ENCODE measurements at places on chromosomes 6 and 20.
A peak's percentile ranks its signal among the peaks of the same experiment; 100 is the strongest.

- H3K27me3 ChIP-seq: no peaks in the 10 kb centered on the region
- no peak overlapping the region for H3K4me3 ChIP-seq
- peaks cover 38% of the 10 kb centered on the region for H3K36me3 ChIP-seq
- H3K4me1 ChIP-seq: peaks cover 4% of the 10 kb centered on the region
- H3K27ac ChIP-seq: no peak overlapping the region
These were observed 8.2 kb downstream of the CYB5R4 start for GRCh38 chr6:83867527-83868161.

- H3K4me3 ChIP-seq: no peak overlapping the region
- peaks cover 97% of the 10 kb centered on the region for H3K27me3 ChIP-seq
These were observed 6.6 kb upstream of the ULBP2 start for GRCh38 chr6:149935246-149935645.

- no peak for DNase-seq
- H3K4me3 ChIP-seq: no peak overlapping the region
- H3K36me3 ChIP-seq: peaks cover 8% of the 10 kb centered on the region
- H3K27ac ChIP-seq: no peak overlapping the region
These were observed 334.1 kb downstream of the COL12A1 start for GRCh38 chr6:74871757-74872156.

DNA sequence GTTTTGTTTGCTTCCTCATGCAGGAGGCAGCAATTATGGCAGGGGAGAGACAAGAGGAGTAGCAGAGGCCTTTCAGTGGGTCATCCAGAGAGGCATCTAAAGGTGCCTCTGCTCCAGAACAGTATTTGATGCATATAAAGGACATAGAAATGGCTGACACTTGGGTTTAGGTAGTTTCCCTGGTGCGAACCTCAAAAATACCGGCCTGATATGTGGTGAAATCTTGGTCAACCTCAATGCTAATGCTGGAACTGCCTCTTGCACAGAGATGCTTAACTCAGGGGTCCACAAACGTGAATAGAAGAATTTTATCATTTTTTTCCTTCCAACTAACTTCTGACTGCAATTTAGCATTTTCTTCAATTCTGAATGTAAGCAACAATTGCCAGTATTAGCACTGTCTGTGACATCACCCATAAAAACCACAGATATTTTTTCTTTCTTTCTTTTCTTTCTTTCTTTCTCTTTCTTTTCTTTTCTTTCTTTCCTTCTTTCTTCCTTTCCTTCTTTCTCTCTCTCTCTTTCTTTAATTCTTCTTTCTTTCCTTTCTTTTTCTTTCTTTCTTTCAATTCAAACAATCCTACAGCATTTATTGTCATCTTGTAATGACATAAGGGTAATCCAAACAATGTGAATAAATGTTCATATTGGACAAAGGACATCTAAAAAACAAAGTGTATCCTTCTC, 180.0 kb upstream of the UST start:
- no peak overlapping the region for H3K27ac ChIP-seq
- H3K27me3 ChIP-seq: no peaks in the 10 kb centered on the region
- no peak for DNase-seq
- no peaks in the 10 kb centered on the region for H3K36me3 ChIP-seq
- no peak overlapping the region for H3K4me3 ChIP-seq
- H3K4me1 ChIP-seq: peaks cover 4% of the 10 kb centered on the region

DNA sequence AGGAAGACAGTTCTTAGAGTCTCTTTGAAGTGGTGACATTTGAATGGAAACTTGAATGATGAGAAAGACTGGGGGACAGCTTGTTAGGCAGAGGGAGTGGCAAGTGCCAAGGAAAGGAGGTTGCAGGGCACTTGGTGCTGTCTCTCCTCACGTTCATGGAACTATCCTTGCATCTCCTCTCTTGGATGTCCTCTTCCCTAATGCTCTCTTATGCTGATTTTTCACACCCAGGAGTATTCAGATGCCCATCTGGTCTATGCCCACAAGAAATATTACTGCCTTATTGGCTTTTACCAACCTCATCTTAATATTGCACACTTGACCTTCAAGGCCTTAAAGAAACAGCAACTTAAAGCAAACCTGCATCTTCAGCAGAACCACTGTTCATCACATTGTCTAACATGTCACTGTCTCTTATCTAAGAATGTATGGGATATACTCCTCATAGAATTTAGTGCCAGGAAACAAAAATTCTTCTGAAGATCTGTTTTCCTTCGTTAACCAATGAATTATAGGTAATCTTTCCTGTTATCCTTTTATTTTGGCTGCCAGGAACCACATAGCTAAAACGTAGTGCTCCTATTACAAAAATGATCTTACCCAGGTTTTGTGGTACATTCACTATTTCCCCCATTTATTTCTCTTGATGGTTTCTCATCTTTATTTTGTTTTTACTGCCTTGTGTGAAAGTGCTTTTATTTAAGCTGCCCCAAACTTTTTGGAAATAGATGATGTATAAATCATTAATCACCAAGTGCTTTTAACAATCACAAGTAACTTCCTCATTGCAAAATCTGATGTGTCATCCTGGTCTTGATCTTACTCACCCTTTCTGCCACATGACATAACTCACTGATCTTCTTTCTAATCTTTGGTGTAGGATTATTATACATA, 12.8 kb downstream of the RGS17 start:
- H3K4me3 ChIP-seq: no peak overlapping the region
- H3K27me3 ChIP-seq: no peaks in the 10 kb centered on the region
- H3K27ac ChIP-seq: no peak overlapping the region
- H3K4me1 ChIP-seq: no peaks in the 10 kb centered on the region
- H3K36me3 ChIP-seq: peaks cover 28% of the 10 kb centered on the region

- no peak for DNase-seq
- peaks cover 9% of the 10 kb centered on the region for H3K4me1 ChIP-seq
- H3K36me3 ChIP-seq: no peaks in the 10 kb centered on the region
- no peak overlapping the region for H3K4me3 ChIP-seq
- peaks cover 20% of the 10 kb centered on the region for H3K27me3 ChIP-seq
- H3K27ac ChIP-seq: no peak overlapping the region
These were observed 68.8 kb upstream of the ZNFX1 start for GRCh38 chr20:49346682-49347081.

DNA sequence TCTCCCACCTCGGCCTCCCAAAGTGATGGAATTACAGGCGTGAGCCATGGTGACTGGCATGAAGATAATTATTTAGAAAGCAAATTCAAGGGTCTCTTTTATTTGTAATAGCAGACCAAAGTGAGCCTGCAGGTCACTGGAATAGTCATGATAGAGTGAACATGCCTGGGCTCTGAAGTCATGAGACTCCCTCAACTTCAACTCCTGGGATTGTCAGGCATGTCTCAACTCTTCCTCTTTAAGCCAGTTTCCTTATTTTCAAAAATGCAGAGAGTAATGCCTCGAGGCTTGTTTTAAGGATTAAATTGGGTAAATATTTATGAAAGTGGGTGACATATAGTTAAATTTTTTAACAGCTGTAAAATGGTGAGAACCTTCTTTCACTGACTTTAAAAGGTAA, 22.7 kb upstream of the HECA start:
- no peaks in the 10 kb centered on the region for H3K27me3 ChIP-seq
- no peak overlapping the region for H3K27ac ChIP-seq
- H3K4me3 ChIP-seq: no peak overlapping the region
- no peaks in the 10 kb centered on the region for H3K4me1 ChIP-seq

- H3K4me1 ChIP-seq: no peaks in the 10 kb centered on the region
- H3K36me3 ChIP-seq: no peaks in the 10 kb centered on the region
- no peaks in the 10 kb centered on the region for H3K27me3 ChIP-seq
- no peak for DNase-seq
- no peak overlapping the region for H3K27ac ChIP-seq
- no peak overlapping the region for H3K4me3 ChIP-seq
These were observed 8.9 kb upstream of the AHI1 start for GRCh38 chr6:135506270-135506997.

GRCh38 chr20:11838076-11838636, 79.5 kb upstream of the BTBD3 start:
- H3K4me1 ChIP-seq: no peaks in the 10 kb centered on the region
- no peak overlapping the region for H3K4me3 ChIP-seq
- H3K27ac ChIP-seq: no peak overlapping the region
- peaks cover 2% of the 10 kb centered on the region for H3K36me3 ChIP-seq
- no peaks in the 10 kb centered on the region for H3K27me3 ChIP-seq
- no peak for DNase-seq

- peaks cover 37% of the 10 kb centered on the region for H3K36me3 ChIP-seq
- DNase-seq: no peak
- no peak overlapping the region for H3K4me3 ChIP-seq
These were observed 16.4 kb downstream of the TRIM27 start for GRCh38 chr6:28907394-28907793.

DNA sequence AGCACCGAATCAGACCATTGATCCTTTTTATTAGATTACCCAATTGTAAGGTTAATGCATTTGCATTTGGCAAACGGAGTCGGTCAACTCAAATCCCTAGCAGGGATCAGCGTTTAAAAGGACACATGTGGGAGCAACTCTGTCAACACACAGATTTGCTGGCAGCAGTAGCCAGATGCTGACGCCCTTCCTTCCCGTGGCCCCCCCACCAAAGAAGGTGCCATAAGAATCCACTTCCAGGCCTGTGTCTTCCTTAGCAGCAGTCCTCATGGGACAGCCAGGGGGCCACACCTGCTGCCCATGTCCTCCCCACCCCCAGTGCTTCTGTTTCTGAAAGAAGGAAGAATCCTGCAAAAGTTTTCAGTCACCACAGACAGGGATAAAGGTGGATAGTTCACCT, 24.5 kb upstream of the MAFB start:
- peaks cover 9% of the 10 kb centered on the region for H3K27me3 ChIP-seq
- no peak overlapping the region for H3K4me3 ChIP-seq
- H3K36me3 ChIP-seq: no peaks in the 10 kb centered on the region

DNA sequence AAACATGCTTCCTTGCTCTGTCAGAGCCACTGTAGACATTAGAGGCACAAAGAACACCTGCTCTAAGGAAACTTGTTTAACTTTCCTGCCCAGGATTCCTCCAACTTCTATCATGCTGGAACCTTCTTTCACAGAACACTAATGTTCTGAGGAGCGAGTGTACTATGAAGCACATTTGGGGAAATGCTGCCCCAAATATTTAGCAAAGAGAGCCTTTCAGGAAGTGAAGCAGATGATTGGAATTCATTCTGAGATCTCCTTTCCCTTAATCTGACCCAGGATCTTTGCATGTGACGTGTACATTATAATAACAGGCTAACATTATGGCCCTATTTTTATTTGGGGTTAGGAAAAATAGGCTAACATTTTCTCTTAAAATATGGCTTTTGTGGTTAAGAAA, 21.0 kb upstream of the FYN start:
- no peak overlapping the region for H3K27ac ChIP-seq
- H3K36me3 ChIP-seq: no peaks in the 10 kb centered on the region
- no peaks in the 10 kb centered on the region for H3K27me3 ChIP-seq

DNA sequence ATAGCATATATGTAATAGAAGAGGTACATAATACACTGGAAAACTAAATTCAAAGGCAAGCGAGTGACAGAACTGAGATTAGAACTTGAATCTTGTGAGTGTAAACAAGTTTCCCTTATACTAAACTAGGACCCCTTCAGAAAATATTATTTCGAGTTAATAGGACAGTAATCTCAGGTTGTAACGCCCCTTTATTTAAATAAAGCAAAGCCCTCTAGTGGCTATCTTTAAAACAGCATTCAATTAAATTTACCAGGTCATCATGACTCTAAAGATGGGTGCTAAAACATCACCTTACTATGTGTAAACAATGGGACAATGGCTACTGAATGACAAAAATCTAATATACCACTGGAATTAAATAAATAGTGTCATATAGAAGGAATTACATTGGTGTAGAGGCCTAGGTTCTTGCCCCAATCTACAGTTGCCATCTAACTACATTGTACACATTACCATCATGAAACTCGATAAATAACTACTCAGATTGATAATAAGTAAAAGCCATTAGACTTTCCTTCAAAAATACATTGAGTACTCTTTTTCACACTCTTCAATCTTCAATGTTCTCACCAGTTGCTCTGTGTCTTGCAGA, 255.4 kb upstream of the IRAK1BP1 start:
- H3K36me3 ChIP-seq: no peaks in the 10 kb centered on the region
- H3K27ac ChIP-seq: no peak overlapping the region
- no peak overlapping the region for H3K4me3 ChIP-seq
- H3K4me1 ChIP-seq: no peaks in the 10 kb centered on the region
- H3K27me3 ChIP-seq: no peaks in the 10 kb centered on the region
- no peak for DNase-seq

- H3K4me3 ChIP-seq: no peak overlapping the region
- no peak for DNase-seq
- H3K27me3 ChIP-seq: no peaks in the 10 kb centered on the region
- H3K4me1 ChIP-seq: peaks cover 6% of the 10 kb centered on the region
These were observed 9.6 kb downstream of the SNX3 start for GRCh38 chr6:108251252-108251651.

DNA sequence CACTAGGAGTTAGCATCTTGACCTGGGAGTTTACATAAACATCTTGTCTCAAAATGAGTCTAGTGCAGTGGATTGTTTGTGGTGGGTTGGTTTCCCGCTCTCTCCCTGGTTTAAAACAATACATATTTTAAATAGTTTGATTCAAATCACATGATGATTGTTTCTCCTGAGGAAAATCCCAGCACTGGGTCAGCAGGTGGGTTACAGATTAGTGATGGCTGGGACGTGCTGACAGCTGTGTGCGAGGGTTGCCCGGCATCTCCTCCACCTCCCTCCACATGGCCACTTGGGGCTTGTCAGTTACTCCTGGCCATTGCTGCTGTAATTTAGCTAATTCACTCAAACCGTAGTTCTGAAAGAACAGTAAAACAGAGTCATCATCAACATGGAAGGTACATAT, 306.4 kb upstream of the CITED2 start:
- DNase-seq: no peak
- H3K27ac ChIP-seq: no peak overlapping the region
- H3K36me3 ChIP-seq: no peaks in the 10 kb centered on the region
- H3K4me3 ChIP-seq: no peak overlapping the region
- H3K27me3 ChIP-seq: no peaks in the 10 kb centered on the region
- H3K4me1 ChIP-seq: peaks cover 15% of the 10 kb centered on the region

DNA sequence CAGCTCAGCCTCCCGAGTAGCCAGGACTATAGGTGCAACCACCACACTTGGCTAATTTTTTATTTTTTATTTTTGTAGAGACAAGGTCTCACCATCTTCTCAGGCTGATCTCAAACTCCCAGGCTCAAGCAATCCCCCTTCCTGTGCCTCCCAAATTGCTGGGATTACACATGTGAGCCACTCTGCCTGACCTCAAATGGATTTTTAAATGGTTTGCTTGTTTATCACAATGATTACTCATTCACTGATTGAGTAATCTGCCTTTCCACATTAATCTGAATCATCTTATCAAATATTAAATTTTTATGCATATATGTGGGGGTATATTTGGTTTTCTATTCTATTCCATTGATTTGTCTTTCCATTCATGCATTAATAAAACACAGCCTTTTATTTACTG, 9.4 kb upstream of the KHDC1L start:
- H3K27ac ChIP-seq: no peak overlapping the region
- no peaks in the 10 kb centered on the region for H3K36me3 ChIP-seq
- H3K27me3 ChIP-seq: no peaks in the 10 kb centered on the region
- no peaks in the 10 kb centered on the region for H3K4me1 ChIP-seq
- H3K4me3 ChIP-seq: no peak overlapping the region
- no peak for DNase-seq

- peaks cover 4% of the 10 kb centered on the region for H3K36me3 ChIP-seq
- no peak overlapping the region for H3K4me3 ChIP-seq
- peak overlapping the region; percentile 47 for H3K27ac ChIP-seq
- no peaks in the 10 kb centered on the region for H3K4me1 ChIP-seq
These were observed 26.3 kb downstream of the HECA start for GRCh38 chr6:139161169-139161568.

All from neural crest cell (in vitro differentiated cells).